ENCODE measurements at places on chromosomes 6 and 20.

- no peak for DNase-seq
Measured at GRCh38 chr6:38180586-38180985, 361.1 kb downstream of the ZFAND3 start.

- DNase-seq, result no peak
Measured at GRCh38 chr6:19083801-19084200, 696.7 kb downstream of the RNF144B start.

DNA sequence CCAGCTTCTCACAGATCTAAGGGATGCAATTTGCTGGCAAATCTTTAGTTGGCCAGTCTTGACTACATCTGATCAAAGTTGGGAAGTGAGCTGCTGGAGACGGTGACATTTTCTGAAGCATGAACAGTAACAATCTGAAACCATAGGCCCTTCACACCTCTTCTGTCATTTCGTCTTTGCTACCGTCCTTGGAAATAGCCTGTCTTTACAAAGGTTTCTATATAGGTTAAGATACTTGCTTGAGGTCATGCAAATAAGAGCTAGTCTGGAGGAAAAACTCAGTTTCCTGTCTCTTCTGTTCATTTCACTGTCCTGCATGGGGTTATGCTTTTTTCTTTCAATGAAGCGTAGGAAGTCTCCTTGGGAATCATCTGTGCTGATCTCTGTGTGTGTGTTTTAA, 55.6 kb downstream of the CARMIL1 start:
- DNase-seq, result no peak

DNA sequence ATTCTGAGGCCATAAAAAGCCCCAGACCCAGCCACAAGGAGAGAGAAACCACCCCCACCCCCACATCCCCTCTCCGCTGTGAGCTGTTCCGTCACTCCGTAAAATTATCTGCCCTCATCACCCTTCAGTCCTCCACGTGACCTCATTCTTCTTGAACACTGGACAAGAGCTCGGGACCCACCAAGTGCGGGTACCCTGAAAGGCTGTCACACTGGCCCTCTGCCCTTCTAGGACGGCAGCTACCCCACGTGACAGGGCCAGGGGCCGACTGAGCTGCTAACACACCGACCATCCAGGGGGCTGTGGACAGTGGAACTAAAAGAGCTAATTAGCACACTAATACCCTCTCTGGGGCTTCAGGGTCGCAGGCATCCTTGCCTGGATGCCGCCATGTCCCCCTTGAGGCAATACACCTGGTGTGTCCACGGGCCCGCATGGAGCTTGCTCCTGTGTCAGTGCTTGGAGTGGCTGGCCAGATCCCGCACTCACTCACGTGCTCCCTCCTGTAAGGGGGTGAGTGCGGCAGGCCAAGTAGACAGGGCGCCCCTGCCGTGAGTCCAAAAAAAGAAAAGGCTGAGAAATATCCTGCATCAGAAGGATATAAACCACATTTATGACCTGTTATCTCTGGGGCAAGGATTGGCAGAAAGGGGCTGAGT, 29.2 kb upstream of the AHCY start:
- DNase-seq, result no peak

DNA sequence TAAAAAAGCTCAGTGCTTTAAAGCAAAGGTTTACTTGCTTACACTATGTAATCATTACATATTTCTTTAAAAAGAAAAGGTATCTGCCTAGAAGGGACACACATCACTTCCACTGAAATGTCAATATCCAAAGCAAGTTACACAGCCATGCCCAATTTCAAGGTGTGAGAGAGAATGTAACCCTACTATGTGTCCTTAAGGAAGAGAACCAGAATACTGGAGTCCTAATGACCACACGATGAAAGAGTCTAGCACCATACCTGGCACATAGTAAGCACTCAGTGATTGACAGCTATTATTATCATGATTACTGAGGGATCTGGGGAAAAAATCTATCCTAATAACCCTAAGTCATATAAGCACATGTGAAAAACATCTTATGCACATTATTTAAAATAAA, 10.4 kb downstream of the CHD6 start:
- no peak for DNase-seq

DNA sequence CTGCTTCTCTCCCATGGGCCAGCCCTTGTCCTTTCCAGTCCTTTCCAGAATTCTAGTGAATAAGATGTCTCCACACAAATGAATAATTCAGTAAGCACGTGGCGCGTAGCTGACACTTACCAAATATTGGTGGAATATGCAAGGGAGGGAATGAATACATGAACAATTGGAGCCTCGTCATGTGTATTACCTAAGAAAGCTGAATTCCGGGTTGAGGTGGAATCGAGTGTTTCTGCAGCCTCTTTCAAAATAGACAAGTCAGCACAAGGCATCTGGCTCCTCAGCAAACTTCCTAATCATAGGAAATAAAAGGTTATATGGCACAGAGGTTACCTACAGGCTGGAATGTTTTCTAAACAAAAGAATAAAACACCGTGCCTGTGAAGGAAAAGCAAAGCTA, 47.0 kb upstream of the NT5E start:
- no peak for DNase-seq

DNA sequence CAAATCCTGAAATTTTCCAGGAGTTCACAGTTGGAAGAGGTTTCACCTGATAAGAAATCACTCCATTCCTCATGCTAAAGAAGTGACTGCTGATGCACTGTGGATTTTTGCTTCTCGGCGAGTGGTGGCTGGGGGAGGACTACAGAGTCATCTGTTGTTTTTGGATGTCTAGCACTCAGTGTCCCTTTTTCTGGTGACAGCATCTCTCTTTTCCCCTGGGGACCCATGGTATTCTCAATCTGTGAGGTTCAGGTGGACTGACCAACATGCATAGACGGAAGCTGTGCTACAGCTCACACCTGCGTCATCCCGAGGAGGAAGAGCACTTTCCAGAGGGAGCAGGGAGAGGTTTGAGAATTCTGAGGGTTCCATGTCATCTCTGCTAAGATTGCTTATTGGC, 42.7 kb upstream of the ZNF831 start:
- DNase-seq, result no peak

- DNase-seq, result no peak
Measured at GRCh38 chr6:47718571-47718970, 20.2 kb downstream of the ADGRF4 start.

- no peak for DNase-seq
Measured at GRCh38 chr20:35886537-35886936, 67.8 kb downstream of the SCAND1 start.

GRCh38 chr6:144073024-144073423, 22.3 kb downstream of the SF3B5 start:
- DNase-seq, result no peak

GRCh38 chr20:41249411-41250281, 67.9 kb downstream of the ZHX3 start:
- DNase-seq, result peak; percentile 8

- DNase-seq, result no peak
Measured at GRCh38 chr6:47014401-47014800, 27.7 kb downstream of the ADGRF1 start.

GRCh38 chr6:168529214-168529613, 88.2 kb downstream of the SMOC2 start:
- DNase-seq, result no peak

GRCh38 chr6:41615311-41615710, 23.0 kb upstream of the MDFI start:
- DNase-seq, result no peak

DNA sequence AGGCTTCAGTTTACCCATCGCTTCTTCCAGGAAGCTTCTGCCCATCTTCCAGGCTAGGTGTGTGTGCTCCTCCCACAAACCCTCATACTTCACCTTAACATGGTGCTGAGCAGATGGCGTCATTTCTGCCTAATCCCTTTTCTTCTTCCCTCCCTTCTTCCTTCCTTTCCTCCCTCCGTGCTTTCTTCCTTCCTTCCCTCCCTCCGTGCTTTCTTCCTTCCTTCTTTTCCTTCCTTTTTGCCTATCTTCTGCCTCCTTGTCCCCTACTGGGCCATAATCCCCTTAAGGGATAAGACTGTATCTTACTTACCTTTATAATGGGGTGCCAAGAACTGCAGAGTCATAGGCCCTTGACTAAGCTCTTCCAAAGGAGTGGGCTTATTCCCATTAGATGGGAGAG, 27.5 kb upstream of the PMEPA1 start:
- no peak for DNase-seq

DNA sequence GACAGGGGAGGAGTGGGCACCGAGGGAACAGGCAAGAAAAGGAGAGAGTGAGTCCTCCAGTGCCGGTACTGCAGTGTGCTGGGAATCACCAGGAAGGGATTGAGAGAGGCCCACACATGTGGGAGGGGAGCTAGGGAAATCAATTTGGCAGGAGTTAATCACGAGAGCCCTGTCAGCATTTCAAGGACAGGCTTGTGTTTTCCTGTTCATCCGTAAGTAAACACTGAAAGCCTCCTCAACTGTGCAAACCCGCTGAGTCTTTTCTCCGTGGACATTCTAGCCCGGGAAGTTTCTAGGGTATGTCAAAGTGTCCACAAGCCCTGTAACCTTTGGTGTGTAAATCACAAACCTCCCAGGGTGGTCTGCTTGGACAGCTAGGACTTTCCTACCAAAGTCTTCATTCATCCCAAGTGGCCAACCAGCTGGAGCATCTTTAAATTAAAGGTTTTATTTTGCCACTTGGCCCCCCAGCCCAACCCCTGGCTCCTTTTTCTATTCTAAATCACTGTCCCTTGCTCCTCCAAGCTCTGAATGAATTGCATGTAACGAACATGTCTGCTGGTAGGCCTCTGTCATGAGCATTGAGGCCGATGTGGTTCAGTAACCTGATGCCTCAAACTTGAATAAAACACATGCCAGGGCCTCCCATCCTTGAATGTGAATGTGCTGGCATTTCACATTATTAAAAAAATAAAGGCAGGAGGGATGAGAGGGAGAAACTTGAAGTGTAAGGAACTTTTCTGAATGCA, 149.1 kb downstream of the ZNF217 start:
- DNase-seq, result no peak

GRCh38 chr6:31851485-31851832, 11.2 kb downstream of the NEU1 start:
- DNase-seq, result no peak

- DNase-seq, result no peak
Measured at GRCh38 chr6:149435919-149436586, 36.0 kb downstream of the SUMO4 start.

DNA sequence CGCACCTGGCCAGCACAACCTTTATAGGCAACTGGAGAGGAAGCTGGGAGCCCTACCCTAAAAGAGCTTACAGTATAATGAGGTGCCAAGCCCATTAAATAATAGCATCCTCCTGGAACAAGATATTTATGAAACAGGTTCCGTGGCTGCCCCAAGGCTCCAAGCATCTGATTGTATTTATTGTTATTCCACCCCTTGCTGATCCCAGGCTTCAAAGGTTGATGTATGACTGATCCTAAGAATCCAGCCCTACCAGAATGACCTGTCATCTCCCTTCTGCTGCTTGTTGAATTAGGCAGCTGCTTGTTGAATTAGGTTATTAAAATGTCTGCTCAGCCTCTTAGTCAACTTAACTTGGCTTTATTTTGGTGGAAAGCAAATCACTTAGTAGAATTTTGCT, 35.2 kb upstream of the SASH1 start:
- no peak for DNase-seq

DNA sequence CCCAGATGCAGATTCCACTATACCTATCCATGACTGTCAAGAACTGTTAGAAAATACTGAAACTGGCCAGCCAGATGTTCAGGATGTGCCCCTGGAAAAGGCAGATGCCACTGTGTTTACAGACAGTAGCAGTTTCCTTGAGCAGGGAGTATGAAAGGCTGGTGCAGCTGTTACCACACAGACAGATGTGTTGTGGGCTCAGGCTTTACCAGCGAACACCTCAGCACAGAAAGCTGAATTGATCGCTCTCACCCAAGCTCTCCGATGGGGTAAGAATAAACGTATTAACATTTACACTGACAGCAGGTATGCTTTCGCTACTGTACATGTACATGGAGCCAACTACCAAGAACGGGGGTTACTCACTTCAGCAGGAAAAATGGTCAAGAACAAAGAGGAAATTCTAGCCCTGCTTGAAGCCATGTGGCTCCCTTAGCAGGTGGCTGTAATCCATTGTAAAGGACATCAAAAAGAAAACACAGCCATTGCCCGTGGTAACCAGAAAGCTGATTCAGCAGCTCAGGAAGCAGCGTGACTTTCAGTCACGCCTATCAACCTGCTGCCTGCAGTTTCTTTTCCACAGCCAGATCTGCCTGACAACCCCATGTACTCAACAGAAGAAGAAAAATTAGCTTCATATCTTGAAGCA, 459.7 kb upstream of the HTR1E start:
- DNase-seq, result no peak

- no peak for DNase-seq
Measured at GRCh38 chr6:46901882-46902314, 19.8 kb downstream of the ADGRF5 start.

DNA sequence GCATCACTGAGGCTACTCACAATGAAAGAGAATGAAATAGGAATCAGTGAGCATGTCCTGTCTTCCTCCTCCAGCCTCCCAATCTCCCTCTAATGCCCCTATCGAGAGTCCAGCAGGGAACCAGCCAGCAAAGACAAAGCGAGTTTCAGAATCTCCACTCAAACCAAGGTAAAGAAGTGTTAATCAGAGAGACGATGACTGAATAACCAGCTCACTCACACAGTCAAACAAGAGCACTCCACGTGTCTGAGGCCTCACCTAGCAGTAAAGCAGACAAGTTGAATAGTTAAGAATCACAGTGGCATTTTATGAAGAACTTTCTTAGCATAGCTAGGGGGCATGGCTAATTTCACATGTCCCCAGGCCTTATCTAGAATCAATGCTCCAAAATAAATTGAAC, 3.3 kb upstream of the TREM1 start:
- DNase-seq, result no peak

GRCh38 chr20:43739148-43739749, 12.4 kb upstream of the GTSF1L start:
- DNase-seq, result no peak

GRCh38 chr20:5402903-5403531, 86.3 kb upstream of the PROKR2 start:
- DNase-seq, result no peak

DNA sequence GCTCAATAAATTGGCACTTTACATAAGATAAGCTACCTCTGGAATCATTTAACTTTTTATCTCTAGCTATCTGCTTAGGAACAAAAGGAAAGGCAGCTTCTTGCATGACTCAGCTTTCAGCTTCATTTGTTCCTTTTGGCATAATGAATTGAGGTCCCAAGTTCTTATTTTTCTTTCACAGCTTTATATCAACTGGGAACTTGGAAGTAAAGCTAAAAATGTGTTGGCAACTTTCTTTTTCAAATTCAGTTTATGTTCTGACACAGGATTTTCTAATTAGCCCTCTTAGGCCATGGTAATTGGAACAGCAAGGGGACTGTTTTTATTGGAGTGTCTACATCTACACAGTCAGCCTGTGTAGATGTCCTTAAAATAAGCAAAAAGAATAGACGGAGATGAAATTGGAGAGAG, 55.2 kb upstream of the MRAP2 start:
- DNase-seq, result no peak

Data from naive B cell (primary cell).